ENCODE measurements at places on chromosomes 5 and 9. TPM values are rescaled to one million over a fixed set of nuclear protein-coding genes. Genes with fewer than 3 reads are reported as not detected.

DNA sequence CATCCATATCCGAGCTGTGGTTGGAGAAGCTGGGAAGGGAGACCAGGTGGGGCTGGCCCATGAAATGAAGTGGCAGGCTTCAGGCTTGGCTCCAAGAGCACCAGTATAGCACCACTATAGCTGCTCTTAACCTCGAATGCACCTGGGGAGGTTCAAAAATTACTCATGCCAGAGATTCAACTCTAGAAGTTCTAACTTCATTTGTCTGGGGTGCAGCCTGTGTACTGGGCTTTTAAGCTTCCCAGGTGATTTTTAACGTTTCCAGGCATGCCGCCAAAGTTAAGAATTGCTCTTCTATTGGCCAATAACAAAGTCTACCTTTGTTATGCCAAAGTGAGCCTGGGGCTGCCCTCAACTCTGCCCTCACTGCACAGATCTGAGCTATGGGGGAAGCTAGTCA is 458 bp downstream of the PRSS3 start:
- DNase-seq: peak; percentile 66

GRCh38 chr5:83844449-83845068 is 123.9 kb upstream of the HAPLN1 start:
- DNase-seq: peak; percentile 62

DNA sequence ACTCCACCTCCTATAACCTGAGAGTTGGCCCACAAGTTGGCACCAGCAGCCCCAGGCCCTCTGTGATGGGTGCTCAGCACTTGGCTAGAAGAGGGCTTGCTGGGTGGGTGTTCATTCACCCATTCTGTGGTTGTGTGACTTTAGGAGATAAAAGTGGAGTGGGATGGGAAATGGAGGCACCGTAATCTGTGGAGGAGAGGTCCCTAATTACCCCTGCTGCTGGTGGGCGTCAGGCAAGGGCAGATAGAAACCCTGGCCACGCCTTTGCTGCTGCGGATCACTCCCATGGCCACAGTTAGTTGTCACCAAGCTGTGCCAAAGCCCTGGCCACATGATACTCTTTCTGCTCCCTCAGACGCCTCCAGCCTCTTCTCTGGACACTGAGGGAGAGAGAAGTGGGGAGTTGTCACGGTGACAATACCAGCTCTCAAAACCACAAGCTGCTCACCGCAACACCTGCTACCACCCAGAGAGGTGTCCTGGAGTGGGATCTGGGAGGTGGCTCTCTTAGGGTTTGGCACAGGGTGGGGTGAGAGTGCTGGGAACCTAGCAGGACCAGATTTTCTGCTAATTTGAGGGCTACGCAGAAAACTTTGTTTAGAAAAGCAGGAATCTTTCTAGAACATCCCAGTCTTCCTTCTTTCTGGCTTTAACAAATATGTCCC is 12.0 kb upstream of the NEUROG1 start:
- no peak for DNase-seq

The PDE6A gene
- 0.07 TPM for total RNA-seq

- DNase-seq: no peak
These were observed 54.9 kb downstream of the RAD23B start for GRCh38 chr9:107337676-107338590.

- DNase-seq: no peak
These were observed at the start of gene GAPT for GRCh38 chr5:58491216-58491892. TSS of gene GAPT (plus strand) at chr5:58491435. CDS start at chr5:58494537, 3,102 bp downstream.

The CDKN2B-AS1 gene
- total RNA-seq: 2.3 TPM

GRCh38 chr9:136958473-136958872 is 6.4 kb downstream of the LCN12 start:
- DNase-seq: no peak

- DNase-seq: no peak
These were observed 38.4 kb upstream of the HAND1 start for GRCh38 chr5:154516475-154516874.

The CEP78 gene
- total RNA-seq: 24.7 TPM

DNA sequence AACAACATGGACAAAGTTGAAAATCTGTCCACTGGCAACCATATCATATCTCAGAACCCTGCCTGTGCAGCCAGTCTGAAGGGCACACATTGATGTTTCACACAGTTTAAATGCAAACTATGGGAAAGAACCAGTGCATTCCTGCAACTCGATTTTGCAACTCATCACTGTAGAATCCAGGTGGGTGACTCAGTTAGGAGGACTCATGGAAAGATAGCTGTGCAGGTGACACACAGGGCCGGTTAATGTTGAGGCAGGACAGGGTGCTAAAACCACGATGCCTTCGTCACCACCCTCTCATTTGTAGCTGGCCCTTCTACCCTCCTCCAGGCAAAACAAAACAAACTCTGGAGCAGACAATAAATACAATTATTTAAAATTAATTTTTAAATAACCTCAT is 62.8 kb downstream of the TLE1 start:
- DNase-seq: peak; percentile 95

DNA sequence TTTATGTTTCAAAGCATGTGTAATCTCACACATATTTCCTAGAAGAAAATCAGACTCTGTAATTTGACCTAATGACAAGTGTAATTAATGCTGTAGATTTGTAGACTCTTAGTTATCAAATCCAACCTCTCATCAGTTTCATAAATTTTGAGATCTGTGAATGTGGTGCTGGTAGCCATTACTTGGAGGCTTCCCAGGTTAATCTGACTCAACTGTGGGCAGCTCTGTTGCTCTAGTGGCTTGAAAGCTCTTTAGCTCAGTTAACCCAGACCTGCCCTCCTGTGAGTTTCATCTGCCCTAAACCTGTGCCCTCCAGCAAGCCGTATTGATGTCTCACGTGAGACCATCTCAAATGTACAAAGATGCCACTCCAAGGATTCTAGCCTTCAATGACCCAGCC is 323.4 kb downstream of the FBXL7 start:
- DNase-seq: no peak

The ANKRD20A1 gene
- total RNA-seq: 0.83 TPM

- DNase-seq: no peak
These were observed 15.1 kb downstream of the ZFAND5 start for GRCh38 chr9:72349911-72350310.

DNA sequence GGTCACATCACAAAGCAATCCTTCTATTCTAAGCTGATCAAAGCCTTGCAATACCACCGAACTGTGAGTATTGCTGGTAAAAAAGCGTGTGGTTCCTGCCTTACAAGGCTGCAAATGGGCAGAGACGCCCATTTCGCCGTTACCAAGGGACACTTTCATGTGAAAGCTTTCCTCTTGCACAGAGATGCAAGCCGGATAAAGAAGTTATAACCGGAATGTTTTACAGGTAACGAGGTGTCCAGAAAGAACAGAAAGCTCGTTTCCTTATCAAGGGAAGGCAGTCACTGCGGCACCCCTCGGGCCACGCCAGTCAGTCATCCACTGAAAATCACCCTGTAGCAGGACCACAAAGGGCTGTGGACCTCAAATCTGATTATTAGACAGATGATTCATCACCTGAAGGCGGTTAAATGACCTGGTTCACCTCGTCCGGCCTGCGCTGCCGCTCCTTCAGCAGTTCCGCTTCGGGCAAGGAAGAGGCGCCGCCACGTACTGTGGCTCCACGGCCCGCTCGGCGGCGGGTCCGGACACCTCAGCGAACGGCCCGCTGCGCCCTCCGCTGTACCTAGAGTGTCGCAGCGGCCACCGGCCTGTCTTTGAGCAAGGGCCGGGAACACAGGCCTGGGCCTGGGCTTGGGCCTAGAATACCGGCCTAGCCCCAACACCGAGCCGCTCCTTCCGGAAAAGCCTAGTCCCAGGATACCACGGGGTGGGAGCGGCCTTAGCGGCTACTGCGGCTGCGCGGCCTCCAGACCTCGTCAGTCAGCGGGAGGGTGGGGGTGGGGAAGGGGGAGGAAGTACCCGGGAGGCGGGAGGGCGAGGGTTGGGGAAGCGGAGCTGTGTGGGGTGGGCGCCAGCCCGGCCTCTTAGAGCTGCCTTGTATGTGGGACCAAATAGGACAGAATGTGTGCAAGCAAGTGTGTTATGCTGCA is at the start of gene KLHL9:
Gene KLHL9, minus strand, starts transcription at position 704 of the 932 bp plus-strand sequence. Its CDS starts 545 bp downstream, at position 159.
- peak; percentile 89 for DNase-seq

GRCh38 chr5:122182491-122182921 is 53.2 kb downstream of the ZNF474 start:
- DNase-seq: peak; percentile 92

The AJM1 gene
- 2.9 TPM for total RNA-seq

- DNase-seq: no peak
These were observed 8.9 kb upstream of the PTAR1 start for GRCh38 chr9:69768716-69769115.

DNA sequence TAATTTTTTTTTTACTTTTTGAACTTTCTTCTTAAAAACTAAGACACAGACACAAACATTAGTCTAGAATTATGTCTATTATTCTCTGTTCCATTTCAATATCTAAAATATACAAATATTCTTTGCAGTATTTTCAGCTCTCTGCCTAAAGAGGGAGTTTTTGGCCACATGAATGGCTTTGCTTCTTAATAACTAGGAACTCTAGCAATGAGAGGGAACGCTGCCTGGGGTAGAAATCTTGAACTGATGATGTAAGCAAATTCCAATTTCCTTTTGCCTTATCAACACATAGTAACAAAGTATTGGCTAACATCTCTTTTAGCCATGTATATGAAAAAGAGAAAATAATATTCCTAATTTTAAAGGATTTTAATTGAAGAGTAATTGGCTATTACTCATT is 51.9 kb downstream of the SLC25A46 start:
- peak; percentile 20 for DNase-seq

Data from mammary epithelial cell (primary cell).